Endothelial cell of umbilical vein (primary cell): ENCODE measurements at places on chromosomes 1 and 21. TPM values are rescaled to one million over a fixed set of nuclear protein-coding genes. Genes with fewer than 3 reads are reported as not detected.

GRCh38 chr1:1088029-1088800, 14.1 kb upstream of the RNF223 start:
- DNase-seq, result no peak

- no peak for DNase-seq
Measured at GRCh38 chr1:229079016-229079595, 191.8 kb upstream of the RAB4A start.

GRCh38 chr1:12770620-12771019, 2.9 kb upstream of the PRAMEF12 start:
- no peak for DNase-seq

- DNase-seq, result peak; percentile 62
Measured at GRCh38 chr1:200028586-200029034, 1.1 kb downstream of the NR5A2 start.

- no peak for DNase-seq
Measured at GRCh38 chr1:175129182-175129581, 61.5 kb downstream of the TNN start.

- no peak for DNase-seq
Measured at GRCh38 chr1:241310451-241310850, 46.6 kb downstream of the RGS7 start.

GRCh38 chr1:18932387-18932786, 24.1 kb downstream of the IFFO2 start:
- no peak for DNase-seq

- no peak for DNase-seq
Measured at GRCh38 chr1:157162345-157162744, 24.1 kb upstream of the ETV3 start.

DNA sequence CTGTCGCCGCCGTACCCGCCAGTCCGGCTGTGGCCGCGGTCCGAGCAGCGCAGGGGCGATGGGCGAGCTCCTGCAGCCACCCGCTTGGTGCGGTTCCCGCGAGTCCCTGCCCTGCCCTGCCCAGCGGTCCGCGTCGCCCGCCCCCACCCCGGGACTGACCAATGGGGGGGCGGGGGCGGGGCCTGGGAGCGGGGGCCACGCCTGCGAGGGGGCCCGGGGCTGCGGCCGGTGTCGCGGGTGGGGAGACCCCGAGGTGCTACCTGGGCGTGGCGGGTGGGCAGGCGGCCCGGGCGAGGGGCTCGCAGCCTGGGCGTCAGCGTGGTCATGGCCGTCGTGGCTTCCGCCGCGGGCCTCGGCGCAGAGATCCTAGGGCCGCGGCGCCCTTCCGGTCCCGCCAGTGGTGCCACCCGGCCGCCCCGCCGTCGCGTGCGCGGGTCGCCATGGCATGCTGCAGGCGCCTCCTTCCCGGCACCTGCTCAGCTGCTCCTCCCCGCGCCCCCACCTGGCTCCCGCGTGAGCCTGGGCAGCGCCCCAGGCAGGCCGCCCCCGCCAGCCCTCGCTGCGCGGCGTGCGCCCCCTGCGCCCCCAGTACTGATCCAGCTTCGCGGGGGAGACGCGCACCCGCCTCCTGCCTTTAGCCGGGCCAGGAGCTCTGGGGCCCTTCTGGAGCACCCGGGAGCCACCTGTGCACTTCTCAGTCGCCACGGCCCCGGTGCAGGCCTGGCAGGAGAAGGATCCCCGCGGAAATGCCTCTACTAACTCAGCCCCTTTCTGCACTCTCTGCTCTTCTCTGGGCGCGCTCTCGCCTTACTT, at the start of gene BMP8B:
Gene BMP8B, minus strand, starts transcription at position 108 of the 813 bp plus-strand sequence. CDS start 380 bp downstream, outside the sequence.
- no peak for DNase-seq

DNA sequence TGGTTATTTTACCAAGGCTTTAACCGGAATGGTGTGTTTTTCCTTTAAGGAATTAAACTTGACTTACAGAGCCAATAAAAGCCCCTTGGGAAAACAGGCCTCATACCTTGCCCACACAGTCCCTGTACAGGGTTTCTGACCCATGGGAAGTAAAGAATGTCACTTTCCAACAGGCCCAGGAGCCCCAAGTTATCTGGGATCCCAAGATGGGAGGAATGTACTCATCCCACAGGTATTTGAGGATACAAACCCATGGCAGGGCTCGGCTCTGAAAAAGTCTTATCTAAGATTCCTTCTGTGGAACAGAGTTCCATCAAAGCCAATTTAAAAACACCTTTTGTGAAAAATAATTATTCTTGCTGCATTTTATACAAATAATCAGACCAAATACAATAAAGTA, 15.3 kb upstream of the COX20 start:
- no peak for DNase-seq

DNA sequence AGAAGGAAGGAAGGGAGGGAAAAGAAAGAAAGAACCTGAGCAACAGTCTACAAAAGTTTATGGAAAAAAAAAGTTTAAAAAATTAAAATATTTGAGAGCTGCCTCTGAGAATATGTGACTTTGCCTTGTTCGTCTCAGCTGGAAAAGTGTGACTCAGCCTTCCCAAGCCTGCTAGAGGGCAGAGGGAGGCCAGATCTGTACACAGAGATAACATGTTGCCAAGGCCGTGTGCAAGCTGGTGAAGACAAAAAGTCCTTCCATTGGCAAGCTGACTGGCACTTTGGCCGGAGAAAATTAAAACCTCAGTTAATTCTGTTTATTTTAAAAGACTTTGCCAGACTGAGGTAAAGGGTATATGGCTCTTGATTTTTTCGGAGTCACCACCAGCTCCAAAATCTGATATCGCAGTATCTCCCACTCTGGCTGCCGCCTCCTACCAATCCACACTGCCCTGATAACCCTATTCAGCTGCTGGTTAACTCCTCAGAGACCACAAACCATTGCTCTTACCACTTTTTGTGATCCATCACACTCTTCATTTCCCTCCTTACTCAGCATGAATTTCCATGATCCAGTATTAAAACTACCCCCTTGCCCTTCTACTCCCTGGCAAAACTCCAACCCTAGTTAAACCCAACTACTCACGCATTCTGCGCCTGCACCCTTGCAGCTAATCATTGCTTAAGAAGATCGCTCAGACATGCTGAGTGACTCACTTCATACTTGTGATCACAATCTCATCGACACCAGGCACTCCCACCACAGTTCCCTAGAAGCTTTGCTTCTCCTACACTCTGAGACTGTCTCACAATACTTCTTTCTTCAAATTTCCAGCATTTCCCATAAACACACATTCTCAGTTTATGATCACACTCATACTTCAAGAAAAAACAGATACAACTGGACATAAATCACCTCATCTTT, 5.7 kb upstream of the PPP1R15B start:
- DNase-seq, result peak; percentile 95

DNA sequence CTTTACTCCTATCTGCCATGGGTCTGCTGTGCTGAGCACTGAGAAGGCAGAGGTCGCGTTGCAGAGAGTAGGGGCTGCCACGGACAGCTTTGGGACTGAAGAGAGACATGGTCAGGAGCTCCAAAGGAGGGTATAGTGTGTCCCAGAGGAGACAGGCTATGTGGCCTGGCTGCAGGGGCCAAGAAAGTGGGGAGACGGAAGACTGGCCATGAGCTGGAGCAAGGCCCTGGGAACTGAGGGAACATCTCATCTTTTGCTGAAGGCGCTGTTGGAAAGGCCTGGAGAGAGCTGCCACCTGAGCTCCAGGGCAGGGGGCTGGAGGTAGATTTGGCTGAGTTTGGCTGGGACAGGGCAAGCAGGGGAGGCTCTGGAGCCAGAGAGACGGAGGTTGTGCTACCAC, 55.8 kb upstream of the AJAP1 start:
- DNase-seq, result no peak

DNA sequence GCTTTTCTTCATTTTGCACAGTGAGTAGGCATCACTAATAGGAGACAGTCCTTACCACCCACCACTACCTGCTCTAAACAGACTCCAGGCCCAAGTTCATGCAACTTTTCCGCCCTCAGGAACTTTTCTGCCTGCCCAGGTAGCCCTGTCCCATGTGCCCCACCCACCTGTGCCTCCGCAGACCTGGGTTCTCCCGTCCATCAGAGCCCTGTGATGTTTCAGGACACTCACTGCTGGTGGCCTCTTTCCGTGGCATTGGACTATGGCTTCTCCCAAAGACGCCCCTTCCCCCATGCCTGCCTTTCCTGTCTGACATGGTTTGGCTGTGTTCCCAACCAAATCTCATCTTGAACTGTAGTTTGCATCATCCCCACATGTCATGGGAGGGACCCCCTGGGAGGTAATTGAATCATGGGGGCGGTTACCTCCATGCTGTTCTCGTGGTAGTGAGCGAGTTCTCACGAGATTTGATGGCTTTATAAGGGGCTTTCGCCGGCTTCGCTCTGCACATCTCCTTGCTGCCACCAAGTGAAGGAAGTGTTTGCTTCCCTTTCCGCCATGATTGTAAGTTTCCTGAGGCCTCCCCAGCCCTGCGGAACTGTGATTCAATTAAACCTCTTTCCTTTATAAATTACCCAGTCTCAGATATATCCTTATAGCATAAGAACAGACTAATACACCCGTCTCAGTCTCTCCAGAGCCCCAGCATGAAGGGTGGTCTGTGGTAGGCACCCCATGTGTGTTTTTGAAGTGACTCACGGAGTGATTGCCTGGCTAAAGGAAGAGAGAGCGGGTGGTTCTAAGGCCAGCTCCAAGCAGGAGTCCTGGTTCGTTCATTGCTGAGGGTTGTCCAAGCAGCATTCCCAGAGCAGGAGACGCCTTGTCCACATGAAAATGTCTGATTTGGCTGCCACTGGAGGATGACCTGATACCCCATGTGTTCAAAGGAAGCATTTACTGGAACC, 86.0 kb upstream of the ZBTB40 start:
- no peak for DNase-seq

DNA sequence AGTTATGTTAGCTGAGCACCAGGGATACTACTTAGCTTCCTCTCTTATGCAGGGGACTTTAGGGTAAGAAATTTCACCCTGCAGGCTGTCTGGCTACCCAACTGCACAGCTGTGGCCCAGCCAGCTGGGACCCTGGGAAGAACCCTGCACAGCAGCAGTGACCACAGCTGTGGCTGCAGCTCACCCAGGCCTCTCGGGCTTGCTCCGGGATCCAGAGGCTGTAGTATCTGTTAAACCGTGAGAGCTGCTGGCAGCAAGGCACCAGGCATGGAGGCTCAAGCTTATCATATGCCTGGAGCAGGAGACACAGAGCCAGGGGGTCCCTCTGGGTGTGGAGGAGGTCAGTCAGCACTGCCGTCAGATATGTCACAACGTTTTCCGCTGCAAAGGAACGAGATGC, 40.3 kb downstream of the URB1 start:
- no peak for DNase-seq

- no peak for DNase-seq
Measured at GRCh38 chr1:10768552-10768951, 27.9 kb downstream of the CASZ1 start.

- no peak for DNase-seq
Measured at GRCh38 chr1:171622152-171622462, at the start of gene MYOCOS. Gene MYOCOS (plus strand): TSS chr1:171622243. CDS start chr1:171623884, 1,641 bp downstream.

- DNase-seq, result no peak
Measured at GRCh38 chr1:59124166-59124565, 172.7 kb upstream of the FGGY start.

- DNase-seq, result no peak
Measured at GRCh38 chr1:238370599-238370998, 479.9 kb upstream of the ZP4 start.

DNA sequence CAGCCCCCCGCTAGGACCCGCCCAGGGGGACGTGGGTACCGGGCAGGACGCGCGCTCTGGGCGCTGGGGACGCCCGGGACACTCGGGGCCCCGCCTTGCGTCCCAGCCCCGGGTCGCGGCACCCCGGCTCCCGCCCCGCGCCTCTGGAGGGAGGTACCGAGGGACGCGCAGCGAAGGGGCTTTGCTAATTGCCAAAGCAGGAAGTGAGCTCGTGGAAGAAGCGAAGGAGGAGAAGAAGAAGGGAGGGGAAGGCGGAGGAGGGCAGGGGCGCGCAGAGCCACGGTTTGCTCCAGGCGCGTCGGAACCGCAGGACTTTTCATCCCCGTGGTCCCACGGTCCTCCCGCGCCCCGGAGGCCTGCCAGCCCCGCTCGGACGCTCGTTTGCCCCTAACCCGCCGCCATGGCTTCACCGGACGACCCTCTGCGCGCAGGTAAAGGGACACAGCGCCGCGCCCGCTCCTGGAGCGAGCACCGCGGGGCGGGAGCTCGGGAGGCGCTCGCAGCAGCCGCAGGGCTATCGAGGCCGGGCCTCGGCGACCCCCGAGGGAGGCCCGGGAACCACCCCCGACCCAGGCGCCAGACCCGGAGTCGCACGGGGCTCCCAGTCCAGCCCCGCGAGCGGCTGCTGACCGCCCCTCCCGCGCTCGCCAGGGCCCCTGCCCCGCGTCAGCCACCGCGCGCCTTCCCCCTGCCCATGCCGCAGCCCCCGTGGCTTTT, 1.3 kb downstream of the EDARADD start:
- DNase-seq, result no peak

- no peak for DNase-seq
Measured at GRCh38 chr1:176501599-176501998, 38.6 kb downstream of the PAPPA2 start.

- DNase-seq, result no peak
Measured at GRCh38 chr1:26429721-26430120, 2.4 kb upstream of the DHDDS start.

- DNase-seq, result no peak
Measured at GRCh38 chr1:230891413-230891812, 23.1 kb upstream of the C1orf198 start.

GRCh38 chr1:55959136-55959548, 620.2 kb downstream of the PLPP3 start:
- DNase-seq, result no peak

GRCh38 chr1:57835620-57836019, 411.8 kb upstream of the DAB1 start:
- no peak for DNase-seq

DNA sequence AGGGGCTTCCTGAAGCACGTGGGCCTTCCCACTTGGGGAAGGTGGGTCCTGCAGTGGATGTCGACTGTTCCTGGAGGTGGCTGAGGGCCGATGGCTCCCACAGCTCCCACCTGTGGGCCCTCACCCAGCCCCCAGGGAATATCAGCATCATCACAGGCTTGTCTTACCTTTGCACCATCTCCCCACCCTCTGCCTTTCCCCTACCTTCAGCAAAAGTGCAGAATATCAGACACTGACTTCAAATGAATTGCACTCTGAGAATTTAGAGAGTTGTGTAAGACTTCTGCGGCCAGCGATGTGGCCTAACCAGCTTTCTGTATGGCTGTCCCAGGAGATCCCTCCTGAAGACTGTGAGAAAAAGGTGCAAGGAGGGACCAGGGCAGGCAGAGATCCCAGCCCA, 105.4 kb downstream of the PRDM2 start:
- DNase-seq, result no peak

The ITLN1 gene
- not detected in 2 replicates for total RNA-seq

The CD1E gene
- total RNA-seq, result not detected in 2 replicates

The BSND gene
- total RNA-seq, result not detected in 2 replicates

The C1orf185 gene
- not detected in 2 replicates for total RNA-seq

The NEK2 gene
- 19.0 and 20.3 TPM in 2 replicates for total RNA-seq

The SLC35F3 gene
- not detected in 2 replicates for total RNA-seq

The NEXN gene
- 11.7 and 14.2 TPM in 2 replicates for total RNA-seq

The CD244 gene
- total RNA-seq, result not detected in 2 replicates

The LAMC2 gene
- total RNA-seq, result 0.82 and 4.0 TPM in 2 replicates

The SLC6A9 gene
- total RNA-seq, result 1.3 and 1.5 TPM in 2 replicates

The ESPN gene
- 0.71 and 2.2 TPM in 2 replicates for total RNA-seq

The OR2G6 gene
- total RNA-seq, result not detected in 2 replicates

The STUM gene
- not detected in 2 replicates for total RNA-seq

The RAB42 gene
- total RNA-seq, result 1.2 and 2.0 TPM in 2 replicates

The JAK1 gene
- 152 and 177 TPM in 2 replicates for total RNA-seq

The SPATA6 gene
- total RNA-seq, result 4.9 and 10.5 TPM in 2 replicates

The LEMD1 gene
- not detected in 2 replicates for total RNA-seq

The LCE1B gene
- not detected in 2 replicates for total RNA-seq

The FCGR3B gene
- total RNA-seq, result not detected in 2 replicates
